Fibroblast of villous mesenchyme (primary cell): ENCODE measurements at places on chromosomes 16 and 17. TPM values are rescaled to one million over a fixed set of nuclear protein-coding genes. Genes with fewer than 3 reads are reported as not detected.

P4HB gene
- 735 and 809 TPM in 2 replicates for total RNA-seq

DNA sequence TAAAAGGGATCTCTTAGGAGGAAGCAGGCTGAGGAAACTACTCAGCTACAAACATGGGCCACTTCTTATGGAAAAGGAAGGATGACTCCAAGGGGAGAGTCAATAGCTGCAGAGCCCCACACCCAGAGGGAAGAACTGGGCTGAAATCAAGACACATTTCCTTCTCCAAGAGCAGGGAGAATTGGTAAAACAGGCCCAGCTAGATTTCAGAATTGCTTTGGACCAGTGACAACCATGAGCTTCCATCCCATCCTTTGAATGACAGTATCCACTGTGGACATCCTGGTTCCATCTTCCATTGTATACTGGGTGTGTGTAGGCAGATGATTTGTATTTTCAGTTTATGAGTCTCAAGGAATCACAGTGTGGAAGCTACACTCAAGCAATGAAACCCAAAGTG lies 267.5 kb downstream of the IRF8 start:
- no peak for DNase-seq

GRCh38 chr17:5672141-5672540 lies 87.8 kb upstream of the NLRP1 start:
- no peak for DNase-seq

DNA sequence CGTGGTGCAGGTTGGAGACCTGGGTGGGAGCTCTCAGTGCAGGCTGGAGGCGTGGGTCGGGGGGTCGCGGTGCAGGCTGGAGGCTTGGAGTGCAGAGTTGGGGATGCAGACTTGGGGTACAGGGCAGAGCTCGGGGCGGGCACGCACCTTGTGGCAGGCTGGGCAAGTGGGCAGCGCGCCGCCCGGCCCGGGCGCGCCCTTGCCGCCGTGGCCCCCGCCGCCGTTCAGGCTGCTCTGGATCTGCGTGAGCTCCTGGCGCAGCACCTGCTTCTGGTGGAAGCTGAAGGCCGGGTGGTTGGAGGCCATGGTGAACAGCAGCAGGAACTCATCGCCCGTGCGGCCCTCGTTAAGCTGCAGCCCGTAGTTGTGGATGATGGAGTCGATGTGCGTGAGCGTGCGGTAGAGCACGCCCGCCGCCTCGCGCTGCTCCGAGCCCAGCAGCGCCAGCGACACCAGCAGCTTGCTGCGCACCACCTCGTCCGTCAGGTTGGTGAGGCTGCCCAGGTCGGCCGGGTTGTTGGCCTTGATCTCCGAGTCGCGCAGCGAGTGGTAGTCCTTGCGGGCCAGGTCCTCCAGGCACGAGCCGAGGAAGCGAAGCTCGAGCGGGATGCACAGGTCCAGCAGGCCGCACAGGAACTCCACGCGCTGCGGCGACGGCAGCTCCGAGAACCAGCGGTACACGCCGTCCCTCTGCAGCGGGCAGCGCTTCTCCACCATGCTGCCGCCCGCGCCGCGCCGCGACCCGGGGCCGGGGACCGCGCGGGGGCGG lies 1.1 kb downstream of the ZCCHC14 start:
- DNase-seq, result peak; percentile 47

DNA sequence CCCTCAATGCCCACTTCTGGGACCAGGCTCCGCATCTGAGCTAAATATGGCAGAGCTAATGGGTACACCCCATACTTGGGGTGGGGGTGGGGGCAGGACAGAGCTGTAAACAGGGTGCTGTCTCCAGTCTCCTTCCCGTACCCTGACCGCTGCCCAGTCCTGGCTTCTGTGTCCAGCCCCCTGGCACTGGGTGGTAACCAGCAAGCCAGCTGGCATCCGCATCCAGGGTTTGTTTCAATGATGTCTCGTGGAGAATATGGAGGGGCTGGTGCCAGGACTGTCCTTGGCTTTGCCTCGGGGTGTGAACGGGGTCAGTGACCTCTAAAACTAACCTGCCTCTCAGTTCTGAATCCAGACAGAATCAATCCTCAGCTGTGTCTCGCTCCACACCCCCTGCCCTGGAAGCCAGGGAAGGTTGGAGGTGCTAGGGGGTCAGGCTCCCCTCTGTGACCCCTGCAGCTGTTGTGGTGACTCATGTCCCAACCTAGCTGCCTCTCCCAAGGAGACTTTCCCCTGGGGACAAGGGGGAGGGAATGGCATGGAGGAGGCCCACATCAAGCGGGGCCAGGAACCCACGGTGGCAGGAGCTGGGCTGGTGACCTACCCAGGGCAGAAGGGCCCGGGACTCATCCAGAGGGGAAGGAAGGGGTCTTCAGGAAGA lies 1.5 kb upstream of the PNMT start:
- no peak for DNase-seq

- no peak for DNase-seq
These were observed 14.3 kb downstream of the CMTM4 start for GRCh38 chr16:66682271-66682670.

TP53TG3F gene
- under 0.01 TPM in 1 of 2 replicates, not detected in the other for total RNA-seq

DNA sequence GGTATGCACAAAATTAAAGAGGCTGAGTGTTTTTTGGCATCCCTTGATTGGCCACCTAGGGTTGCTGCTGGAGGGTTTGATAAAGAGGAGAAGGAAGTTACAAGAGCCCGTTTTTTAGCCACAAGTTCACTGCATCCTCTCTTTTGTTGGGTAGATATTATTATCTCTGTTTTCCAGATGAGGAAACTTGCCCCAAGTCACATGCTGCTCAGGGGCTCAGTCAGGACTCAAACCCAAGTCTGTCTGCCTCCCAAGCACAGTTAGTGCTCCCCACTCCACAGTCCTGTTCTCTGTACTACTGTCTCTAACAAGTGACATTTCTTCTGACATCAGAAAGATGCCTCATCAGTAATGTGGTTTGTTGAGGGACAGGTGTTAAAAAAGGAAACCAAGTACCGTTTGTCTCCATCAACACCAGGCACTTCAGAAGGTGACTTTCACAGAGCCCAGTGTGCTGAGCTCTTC lies 1.4 kb downstream of the NT5M start:
- DNase-seq, result no peak

DNA sequence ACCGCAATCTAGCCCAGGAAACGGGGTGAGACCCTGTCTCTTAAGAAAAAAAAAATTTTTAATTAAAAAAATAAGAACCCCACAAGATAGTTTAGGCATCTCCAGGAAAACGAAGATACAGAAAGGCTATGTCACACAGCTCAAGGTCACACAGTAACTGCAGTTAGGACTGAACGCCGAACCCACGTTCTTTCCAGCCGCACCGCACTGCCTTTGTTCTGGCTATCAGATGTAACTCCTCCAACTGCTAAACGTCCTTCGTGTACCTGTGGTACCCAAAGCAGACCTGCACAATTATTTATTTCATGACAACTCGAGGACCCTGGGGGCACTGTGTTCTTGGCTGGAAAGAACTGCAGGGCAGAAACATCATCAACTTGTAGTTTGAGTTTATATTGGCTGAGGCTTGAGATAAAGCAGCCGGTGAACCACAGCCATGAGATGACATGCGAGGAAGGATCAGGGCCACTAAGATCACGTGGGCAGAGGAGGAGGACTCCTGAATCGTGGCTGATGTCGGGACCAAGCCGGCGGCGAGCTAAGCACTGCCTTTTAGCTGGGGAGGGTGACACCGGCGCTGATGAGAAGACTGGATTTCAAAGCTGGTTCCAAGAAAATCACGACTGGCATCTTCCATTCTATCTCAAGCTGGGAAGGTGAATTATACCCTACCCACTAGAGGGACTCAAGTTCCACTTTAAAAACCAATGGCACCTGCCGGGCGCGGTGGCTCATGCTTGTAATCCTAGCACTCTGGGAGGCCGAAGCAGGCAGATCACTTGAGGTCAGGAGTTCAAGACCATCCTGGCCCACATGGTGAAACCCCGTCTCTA lies 20.7 kb upstream of the MNT start:
- DNase-seq, result peak; percentile 49

DNA sequence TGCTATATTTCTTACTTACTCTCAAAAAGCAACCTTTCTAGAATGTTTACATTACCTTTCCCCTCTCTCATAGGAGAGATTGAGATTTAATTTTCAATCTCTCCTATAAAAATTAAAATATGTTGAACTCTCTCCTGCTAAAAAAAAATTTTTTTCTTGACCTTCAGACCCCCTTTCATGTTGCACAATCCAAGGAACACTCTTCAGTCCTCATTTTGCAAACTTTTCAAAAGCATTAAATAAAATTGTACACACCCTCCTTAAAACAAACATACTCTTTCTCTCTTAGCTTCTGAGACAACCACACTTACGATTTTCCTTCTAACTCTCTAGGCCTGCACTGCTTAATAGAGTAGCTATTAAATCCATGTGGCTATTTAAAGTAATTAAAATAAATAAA lies 8.6 kb upstream of the ABCA6 start:
- peak; percentile 20 for DNase-seq

ETV4 gene
- total RNA-seq, result 4.7 and 4.8 TPM in 2 replicates

ZP2 gene
- not detected in 2 replicates for total RNA-seq

GRCh38 chr17:62093188-62094155 lies 28.4 kb upstream of the MED13 start:
- peak; percentile 51 for DNase-seq

GRCh38 chr17:64492481-64493109 lies 4.3 kb downstream of the POLG2 start:
- peak; percentile 30 for DNase-seq

CCDC40 gene
- total RNA-seq, result 3.2 and 6.9 TPM in 2 replicates

CLDN7 gene
- total RNA-seq, result 2.9 and 5.2 TPM in 2 replicates

LCAT gene
- 8.6 and 9.3 TPM in 2 replicates for total RNA-seq

- DNase-seq, result peak; percentile 27
These were observed at the start of gene CSF3 for GRCh38 chr17:40015005-40015997. Gene CSF3 (plus strand): TSS chr17:40015440. CDS start chr17:40015475, 35 bp downstream.

- DNase-seq, result no peak
These were observed 12.7 kb downstream of the CDK5RAP3 start for GRCh38 chr17:47983492-47984223.

PPP1R9B gene
- 38.7 and 47.1 TPM in 2 replicates for total RNA-seq

DNA sequence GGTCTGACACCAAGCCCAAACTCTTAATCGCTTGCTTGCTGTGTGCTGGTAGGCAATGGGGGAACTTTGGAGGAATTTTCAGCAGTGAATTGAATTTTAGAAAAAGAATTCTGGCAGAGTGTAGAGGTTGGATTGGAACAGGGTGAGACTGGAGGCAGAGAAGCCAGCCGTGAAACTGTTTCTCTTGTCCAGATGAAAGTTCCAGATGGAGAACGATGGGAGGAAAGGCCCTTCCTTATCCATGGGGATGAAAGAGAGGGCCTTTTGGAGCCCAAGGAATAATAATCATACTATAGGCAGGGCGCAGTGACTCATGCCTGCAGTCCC lies 26.0 kb downstream of the NEUROD2 start:
- no peak for DNase-seq

DNA sequence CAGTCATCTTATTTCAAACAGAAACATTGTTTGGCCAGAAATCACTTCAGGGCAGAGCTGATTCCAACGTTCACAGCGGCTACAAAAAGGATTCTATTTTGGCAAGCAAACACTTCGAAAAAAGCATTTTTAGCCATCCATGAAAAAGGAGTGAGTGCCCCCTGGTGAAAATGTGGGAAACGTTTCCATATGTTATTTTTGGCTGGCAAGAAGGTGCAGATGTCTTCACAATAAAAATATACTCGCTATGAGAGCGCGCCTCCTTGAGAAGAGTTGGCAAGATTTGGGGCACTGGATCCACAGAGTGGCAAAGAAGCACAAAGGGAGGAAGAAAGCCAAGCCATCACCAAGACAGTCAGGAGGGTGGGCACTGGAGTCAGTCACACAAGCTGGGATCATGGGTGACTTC lies 191.1 kb downstream of the CHD9NB start:
- DNase-seq, result no peak

DNA sequence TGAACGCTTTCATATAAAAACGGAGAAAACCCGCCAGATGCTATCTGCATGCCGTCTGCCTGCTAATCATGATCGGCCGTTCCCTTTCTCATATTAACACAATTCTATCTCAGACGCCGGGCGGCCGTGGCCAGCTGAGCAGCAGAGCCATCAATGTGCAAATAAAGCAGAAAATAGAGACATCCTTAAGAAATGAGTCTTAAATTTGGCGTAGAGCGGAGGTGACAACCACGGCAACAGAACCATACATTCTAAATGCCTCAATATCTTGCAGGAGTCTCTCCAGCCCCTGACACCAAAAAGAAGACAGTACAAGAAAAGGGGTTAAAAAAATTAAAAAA lies 2.7 kb upstream of the IRX5 start:
- DNase-seq, result no peak

DNA sequence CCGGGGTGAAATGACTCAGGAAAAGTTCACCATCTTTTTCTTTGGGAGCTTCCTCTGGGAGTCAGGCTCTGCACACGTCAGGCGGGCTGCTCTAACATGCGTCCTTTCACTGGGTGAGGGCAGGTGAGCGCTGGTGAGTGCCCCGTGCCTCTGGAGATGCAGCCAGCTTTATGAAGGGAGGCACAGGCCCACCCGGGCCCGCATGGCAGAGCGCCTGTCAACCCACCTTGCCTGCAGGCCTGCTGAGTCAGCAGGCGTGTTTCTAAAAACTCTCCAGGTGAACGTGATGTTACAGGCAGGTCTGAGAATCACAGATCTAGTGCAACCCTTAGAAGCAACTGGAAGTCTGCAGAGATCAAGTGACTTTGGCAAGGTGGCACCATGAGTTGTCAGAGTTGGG lies 18.4 kb downstream of the MAP1LC3B start:
- no peak for DNase-seq

DNA sequence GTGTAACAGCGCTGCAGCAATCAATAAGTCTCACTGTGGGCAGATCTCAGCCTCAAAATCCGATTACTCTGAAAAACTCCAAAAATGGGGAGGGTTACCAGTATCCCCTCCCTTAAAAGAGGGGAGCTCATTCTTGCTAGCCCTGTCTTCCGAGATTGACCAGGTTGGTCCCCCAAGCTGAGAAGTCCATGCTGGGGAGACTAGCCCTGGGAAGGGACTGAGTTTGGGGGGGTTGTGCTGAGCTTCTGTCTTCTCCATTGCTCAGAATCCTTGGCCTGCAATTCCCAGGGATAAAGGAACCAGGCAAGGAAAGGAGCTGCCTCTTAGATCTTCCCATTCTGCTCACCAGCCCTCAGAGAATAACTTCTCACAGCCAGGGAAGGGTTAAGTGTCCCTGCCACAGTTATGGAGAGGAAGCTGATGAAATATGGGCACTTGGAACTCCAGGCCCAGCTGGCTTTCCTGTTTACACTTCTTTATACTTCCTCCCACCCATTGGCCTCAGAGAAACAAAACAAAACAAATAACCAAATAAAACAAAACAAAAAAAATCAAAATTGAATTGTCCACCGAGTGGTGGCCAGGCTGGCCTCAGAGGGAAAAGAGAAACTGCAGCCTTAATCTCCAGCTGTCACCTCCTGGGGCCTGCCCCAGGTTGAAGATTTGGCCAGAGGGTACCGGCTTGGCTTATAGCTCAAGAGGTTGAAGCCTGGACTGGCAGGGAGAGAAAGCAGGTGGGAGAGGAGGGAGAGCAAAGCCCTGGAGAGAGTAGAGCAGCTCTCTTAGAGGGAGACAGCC lies 2.6 kb downstream of the HOXB3 start:
- DNase-seq, result peak; percentile 72

LRRC46 gene
- under 0.01 and 0.32 TPM in 2 replicates for total RNA-seq

DNA sequence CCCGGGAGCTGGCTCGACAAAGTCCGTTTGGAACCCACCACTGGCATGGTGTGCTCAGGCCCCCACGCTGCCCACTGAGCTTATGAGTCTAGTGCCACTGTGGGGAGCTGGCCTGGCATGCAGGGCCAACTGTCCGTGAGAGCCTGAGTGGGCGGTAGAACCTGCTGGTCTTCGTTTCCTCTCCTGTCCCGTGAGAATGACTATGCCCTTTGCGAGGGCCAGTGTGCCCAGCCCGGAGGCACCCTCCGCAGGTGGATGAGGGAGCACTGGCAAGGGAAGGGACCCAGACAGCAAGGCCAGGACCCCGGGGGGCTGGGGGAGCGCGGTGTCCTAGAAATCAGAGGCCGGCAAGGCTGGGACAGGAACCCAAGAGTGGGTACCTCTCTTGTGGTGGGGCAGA lies 3.2 kb downstream of the BAIAP3 start:
- DNase-seq, result no peak

NOTUM gene
- total RNA-seq, result under 0.01 TPM in 1 of 2 replicates, not detected in the other

VTN gene
- 5.2 and 10.0 TPM in 2 replicates for total RNA-seq
